ENCODE measurements at places on chromosomes 6 and 20.

GRCh38 chr6:75428204-75428603 lies 65.4 kb downstream of the FILIP1 start:
- no peak for DNase-seq

GRCh38 chr6:47041741-47042140 lies 391 bp downstream of the ADGRF1 start:
- no peak for DNase-seq

DNA sequence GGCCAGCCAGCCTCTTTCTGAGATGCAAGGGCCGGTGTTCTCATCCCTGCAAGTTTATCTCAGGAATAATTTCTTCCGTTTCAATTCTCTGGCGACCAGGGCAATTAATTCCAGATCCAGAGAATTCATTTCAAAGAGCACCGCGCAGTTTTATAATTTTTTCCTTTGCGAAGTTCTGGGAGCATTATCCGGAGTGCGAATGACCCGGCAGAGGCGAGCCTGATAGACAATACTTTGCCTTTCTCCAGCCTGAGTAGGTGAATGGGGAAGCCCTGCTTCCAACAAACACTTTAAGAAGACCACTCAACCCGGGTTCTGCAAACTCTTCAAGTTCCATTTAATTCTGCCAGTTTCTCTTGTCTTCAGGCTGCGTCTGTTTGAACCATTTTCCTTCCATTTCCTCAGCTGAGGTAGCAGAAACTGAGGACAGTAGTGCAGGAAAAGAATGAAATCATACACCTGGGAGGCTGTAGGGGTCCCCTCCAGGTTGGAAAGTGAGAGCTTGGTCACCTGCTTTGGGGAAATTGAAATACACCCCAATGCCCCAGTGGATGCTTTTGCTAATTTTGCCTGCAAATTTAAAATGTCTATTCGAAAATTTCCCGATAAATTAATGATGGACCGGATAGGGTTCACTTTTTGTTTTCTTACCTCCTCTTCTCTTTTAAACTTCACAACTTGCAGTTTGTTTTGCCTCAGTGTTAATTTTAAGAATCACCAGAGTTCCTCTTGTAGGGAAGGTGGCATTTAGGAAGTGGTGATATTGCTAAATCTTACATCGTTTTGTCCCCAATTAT lies 1.1 kb downstream of the VGLL2 start:
- DNase-seq: no peak

DNA sequence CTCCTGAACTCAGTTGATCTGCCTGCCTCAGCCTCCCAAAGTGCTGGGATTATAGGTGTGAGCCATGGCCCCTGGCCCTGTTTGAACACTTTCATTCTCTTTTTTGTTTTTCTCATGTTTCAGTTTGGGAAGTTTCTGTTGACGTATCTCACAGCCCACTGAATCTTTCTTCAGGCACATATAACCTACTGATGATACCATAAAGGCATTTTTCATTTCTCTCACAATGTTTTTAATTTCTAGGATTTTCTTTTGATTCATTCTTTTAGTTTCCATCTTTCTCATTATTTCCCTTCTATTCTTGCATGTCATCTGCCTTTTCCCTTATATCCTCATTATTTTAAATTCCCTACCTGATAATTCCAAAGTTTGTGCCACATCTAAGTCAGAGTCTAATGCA lies 58.5 kb upstream of the EZR start:
- DNase-seq: no peak

GRCh38 chr6:133369773-133370272 lies 128.7 kb downstream of the EYA4 start:
- DNase-seq: no peak

GRCh38 chr20:31948008-31948407 lies 3.8 kb downstream of the PDRG1 start:
- no peak for DNase-seq

DNA sequence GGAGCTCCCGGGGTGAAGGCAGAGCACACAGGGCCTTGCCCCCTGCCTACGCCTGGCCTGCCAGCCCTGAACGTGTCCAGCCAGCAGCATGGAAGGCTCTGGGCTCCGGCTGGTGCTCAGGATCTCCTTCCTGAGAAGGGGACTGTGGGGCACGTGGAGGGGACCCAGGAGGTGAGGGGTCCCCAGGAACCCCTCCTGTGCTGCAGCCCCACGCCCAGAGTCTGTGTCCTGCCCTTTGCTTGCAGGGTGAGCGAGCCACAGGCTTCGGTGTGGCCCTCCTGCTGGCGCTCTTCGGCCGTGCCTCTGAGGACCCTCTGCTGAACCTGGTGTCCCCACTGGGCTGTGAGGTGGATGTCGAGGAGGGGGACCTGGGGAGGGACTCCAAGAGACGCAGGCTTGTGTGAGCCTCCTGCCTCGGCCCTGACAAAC lies 22.3 kb downstream of the NPEPL1 start:
- DNase-seq: no peak

DNA sequence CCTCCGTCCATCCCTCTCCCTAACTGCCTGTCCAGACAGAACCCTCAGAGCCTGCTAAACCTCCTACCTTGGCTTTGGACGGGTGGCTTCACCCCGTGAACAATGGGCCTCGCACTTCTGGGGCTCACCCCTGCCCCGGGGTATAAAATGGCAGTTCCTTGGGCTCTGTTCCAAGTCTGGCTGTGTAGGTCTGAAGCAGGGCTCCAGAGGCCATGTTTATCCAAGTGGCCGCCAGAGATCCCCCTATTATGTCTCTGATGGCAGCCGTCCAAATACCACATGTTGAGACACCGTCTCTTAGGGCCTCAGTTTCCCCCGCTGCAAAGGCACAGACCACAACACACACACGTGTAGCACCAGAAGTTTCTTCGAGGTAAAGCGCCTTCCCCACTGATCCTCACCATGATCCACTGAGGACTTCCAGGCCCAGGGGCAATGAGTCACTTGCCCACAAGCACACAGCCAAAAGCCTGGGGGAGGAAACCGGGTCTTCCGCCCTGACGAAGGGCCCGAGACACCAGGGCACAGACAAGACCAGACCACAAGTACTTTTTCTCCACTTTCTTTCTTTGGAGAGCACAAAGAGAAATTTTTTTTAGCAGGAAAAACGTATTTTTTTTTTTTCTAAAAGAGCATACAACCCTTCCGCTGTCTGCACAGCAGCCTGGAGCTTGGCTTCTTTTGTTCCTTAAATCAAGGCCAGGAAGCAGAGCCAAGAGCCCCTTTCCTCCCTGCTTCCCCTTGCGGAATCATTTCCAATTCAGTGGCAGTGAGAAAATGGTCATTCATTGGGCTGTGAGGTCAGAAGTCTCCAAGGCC lies 11.8 kb downstream of the CPNE5 start:
- peak; percentile 87 for DNase-seq

GRCh38 chr6:33197431-33198048 lies 2.9 kb downstream of the RXRB start:
- peak; percentile 63 for DNase-seq

- peak; percentile 76 for DNase-seq
These were observed 48.3 kb downstream of the ADGRF1 start for GRCh38 chr6:46993846-46994245.
